Articular chondrocyte of knee joint (primary cell): ENCODE measurements at places on chromosomes 6 and 20. TPM values are rescaled to one million over a fixed set of nuclear protein-coding genes. Genes with fewer than 3 reads are reported as not detected.

Gene GRM1
- total RNA-seq, result 0.22 and 0.26 TPM in 2 replicates

Gene TMEM217
- total RNA-seq, result 2.6 and 3.3 TPM in 2 replicates

Gene KCNK15
- 6.8 and 28.2 TPM in 2 replicates for total RNA-seq

Gene ULBP1
- 0.52 and 0.65 TPM in 2 replicates for total RNA-seq
